ENCODE measurements at places on chromosomes 1 and 21.

- DNase-seq = peak; percentile 94
Measured at GRCh38 chr1:40708750-40709099, 17.2 kb downstream of the NFYC start.

DNA sequence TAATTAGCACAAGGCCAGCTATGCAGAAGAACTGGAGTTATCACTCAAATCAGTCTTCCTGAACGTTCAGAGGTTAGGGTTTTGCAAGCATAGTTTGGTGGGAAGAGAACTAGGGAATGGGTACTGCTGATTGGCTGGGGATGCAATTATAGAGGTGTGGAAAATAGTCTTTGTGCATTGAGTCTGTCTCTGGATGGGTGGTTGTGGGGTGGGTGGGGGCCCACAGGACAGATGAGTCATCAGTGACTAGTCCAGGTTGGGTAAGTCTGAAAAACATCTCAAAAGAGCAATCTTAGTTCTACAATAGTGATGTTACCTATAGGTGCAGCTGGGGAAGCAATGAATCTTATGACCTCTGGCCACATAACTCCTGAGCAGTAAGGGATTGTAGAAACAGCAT lies 89.7 kb upstream of the HMCN1 start:
- DNase-seq = no peak

DNA sequence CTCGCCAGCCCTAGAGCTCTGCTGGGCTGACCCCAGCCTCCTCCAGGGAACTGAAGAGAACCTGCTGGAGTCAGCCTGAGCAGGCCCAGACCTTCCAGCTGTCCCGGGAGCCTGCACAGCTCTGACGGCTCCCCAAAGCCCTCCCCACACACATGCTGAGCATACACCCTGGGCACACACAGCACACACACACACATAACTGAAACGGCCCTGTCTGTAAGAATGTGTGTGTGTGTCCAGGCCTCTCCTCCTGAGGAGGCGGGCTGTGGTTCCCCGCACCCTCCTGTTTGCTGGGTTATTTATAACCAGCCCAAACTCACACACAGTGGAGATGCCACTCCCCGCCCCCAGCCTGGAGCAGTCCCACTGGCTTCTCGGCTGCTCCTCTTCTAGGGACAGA lies 20.2 kb downstream of the SDC3 start:
- no peak for DNase-seq

DNA sequence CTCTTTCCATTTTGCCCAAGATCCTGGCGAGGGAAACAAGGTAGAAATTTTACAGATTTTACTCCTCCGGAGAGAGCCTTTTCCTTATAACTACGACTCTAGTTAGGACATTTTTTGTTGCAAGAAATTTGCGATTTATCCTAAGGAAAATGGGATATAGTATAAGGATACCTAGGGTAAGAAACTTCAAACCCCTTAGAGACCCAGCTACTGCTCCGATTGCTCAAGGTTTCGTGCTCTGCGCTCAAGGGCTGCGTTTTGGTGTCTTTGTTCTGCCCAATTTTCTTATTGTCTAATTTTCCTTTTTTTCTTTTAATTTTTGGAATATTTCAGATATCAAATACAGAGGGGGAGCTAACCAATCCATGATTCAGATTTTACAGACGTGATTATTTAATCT lies 1.5 kb downstream of the TTC3 start:
- DNase-seq = no peak

GRCh38 chr1:174157157-174157806 lies 2.0 kb upstream of the RABGAP1L start:
- DNase-seq = no peak

- DNase-seq = no peak
Measured at GRCh38 chr1:57102561-57103326, 136.9 kb upstream of the C8B start.

GRCh38 chr1:108345776-108346531 lies 102.1 kb upstream of the NBPF4 start:
- no peak for DNase-seq

DNA sequence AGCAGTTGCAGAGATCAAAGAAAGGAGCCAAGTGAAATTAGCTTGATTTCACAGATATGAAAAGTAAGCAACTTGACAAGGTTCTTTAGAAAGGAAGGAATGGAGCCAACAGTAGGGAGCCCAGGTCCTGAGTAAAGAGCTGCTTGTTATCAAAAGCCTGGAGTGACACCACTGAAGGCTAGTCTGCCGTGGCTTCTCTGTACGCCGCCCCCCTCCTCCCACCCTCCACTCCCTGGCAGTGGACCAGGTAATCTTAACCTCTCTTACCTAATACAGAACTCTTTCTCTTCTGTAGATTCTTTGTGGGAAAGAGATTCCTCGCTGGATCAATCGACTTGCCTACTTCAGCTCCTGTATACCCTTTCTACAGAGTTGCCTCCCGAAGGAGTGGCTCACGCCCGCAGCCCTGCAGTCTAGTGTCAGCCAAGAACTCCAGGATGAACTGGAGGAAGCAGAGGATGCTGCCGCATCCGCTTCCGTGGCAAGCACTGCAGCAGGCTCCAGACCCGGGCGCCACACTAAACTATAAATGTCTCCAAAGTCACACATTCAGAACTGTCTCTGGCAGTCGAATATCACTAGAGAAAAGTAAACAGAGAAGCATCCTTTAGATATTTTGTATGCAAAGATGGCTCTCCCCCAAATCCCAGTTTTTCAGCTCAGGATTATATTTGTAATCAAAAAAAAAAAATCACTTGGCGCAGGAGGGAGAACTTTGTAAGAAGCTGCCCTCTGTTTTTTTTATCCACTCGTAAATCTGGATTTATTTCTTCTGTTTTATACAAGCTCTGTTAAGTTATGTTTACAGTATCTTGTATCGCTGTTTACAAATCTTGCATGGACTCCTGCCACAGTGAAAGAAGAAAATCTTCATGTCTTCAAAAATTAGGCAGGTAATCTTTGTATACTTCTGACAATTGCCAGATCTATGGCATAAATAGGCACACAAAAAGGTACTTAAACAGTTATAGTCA lies 52.6 kb downstream of the DESI2 start:
- DNase-seq = no peak

GRCh38 chr1:110308247-110308646 lies 30.9 kb upstream of the RBM15 start:
- DNase-seq = no peak

- no peak for DNase-seq
Measured at GRCh38 chr1:8812081-8812480, 5.4 kb downstream of the RERE start.

GRCh38 chr1:24289937-24290595 lies 29.1 kb upstream of the GRHL3 start:
- DNase-seq = peak; percentile 9

- DNase-seq = no peak
Measured at GRCh38 chr21:19692231-19692630, 1288.6 kb upstream of the TMPRSS15 start.

- DNase-seq = no peak
Measured at GRCh38 chr1:226601456-226601855, 52.9 kb downstream of the STUM start.

GRCh38 chr1:92030656-92031107 lies 897 bp downstream of the EPHX4 start:
- no peak for DNase-seq

- DNase-seq = no peak
Measured at GRCh38 chr1:16116002-16116401, 39.9 kb downstream of the EPHA2 start.

- DNase-seq = no peak
Measured at GRCh38 chr1:6286266-6286665, 25.4 kb upstream of the GPR153 start.

DNA sequence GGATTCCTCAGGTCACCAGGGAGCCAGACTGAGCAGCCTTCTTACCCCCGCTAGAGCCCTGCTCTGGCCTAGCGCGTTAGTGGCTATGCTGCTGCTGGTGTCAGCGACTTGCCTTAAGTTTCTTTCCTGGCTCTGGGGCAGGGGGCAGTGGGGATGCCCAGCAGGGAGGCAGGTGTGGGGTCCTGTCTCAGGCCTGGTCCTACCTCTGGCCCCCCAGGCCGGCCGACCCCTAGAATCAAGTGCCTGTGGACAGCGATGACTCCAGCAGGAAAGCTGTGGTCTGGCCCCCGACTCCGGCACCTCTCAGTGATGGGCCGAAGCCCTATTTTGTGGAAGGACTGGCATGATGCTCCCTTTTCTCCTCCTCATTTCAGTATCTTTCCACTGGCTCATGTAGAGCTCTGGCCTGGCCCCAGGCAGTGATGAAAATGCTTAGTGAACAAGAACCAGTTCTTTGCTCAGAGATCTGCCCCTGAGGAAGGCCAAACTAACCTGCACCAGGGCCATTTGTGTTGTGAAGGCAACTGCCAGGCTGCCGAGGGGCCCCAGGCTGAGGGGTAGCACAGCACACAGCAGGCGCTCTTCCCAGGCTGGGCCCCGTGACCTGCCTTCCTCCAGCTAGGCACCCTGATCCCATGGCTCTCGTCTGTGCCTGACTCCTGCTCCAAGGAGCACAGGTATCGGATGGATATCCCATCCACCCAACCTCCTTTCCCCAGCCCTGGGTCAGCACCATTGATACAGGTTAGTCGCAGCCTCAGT lies 23.7 kb downstream of the MRPL37 start:
- DNase-seq = no peak
